ENCODE measurements at places on chromosomes 11 and 22. TPM values are rescaled to one million over a fixed set of nuclear protein-coding genes. Genes with fewer than 3 reads are reported as not detected.

GRCh38 chr11:106014035-106014434 lies 8.0 kb downstream of the MSANTD4 start:
- no peaks in the 10 kb centered on the region for H3K27me3 ChIP-seq
- H3K4me3 ChIP-seq: no peak overlapping the region
- H3K27ac ChIP-seq: no peak overlapping the region
- peaks cover 40% of the 10 kb centered on the region for H3K36me3 ChIP-seq
- no peak for DNase-seq

DNA sequence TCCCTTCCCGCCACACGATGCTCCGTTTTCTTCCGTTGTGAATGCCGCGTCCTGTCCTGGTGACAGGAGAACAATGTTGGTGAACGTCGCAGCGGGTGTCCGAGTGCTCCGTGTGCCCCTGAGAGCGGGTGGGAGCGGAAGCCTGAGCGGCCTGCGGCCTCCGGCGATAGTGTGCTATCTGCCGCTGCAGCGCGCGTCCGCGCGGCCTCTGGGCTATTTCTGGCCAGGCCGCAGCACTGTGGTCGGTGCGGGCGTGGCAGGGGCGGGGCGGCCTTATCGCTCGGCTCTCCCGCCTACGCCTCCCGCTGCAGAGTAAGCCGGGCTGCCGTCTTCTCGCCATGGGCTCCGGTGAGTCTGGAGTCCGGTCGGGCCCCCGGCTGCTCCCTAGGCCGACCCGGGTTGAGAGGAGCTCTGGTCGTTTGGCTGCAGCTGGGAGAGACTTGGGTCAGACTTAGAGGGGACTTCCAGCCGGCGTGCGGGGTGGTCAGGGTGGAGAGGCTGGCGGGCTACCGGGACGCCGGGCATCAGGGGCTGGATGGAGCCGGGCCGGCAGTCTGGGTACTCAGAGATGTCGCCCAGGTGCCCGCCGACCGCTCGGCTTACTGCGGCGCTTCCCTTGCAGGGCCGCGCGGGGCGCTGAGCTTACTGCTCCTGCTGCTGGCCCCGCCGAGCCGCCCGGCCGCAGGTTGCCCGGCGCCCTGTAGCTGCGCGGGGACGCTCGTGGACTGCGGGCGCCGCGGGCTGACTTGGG lies at the start of gene GP1BB:
GP1BB (plus strand) TSS at position 308 of the 751 bp plus-strand sequence; CDS start at position 339, 31 bp downstream.
- H3K27ac ChIP-seq: no peak within 1 kb of the TSS
- DNase-seq: no peak
- H3K4me1 ChIP-seq: no peaks in the 10 kb centered on the region
- H3K36me3 ChIP-seq: no peaks in the 10 kb centered on the region
- H3K27me3 ChIP-seq: no peaks in the 10 kb centered on the region

- H3K27me3 ChIP-seq: no peaks in the 10 kb centered on the region
- DNase-seq: no peak
- no peaks in the 10 kb centered on the region for H3K4me1 ChIP-seq
- no peak overlapping the region for H3K27ac ChIP-seq
- H3K36me3 ChIP-seq: no peaks in the 10 kb centered on the region
Observed at GRCh38 chr11:36854875-36855274, 256.8 kb upstream of the RAG2 start.

ANGPTL5 gene
- not detected for total RNA-seq

XKR3 gene
- total RNA-seq: 0.17 TPM

All from MCF 10A (cell line).